ENCODE measurements at places on chromosomes 3 and 15.

DNA sequence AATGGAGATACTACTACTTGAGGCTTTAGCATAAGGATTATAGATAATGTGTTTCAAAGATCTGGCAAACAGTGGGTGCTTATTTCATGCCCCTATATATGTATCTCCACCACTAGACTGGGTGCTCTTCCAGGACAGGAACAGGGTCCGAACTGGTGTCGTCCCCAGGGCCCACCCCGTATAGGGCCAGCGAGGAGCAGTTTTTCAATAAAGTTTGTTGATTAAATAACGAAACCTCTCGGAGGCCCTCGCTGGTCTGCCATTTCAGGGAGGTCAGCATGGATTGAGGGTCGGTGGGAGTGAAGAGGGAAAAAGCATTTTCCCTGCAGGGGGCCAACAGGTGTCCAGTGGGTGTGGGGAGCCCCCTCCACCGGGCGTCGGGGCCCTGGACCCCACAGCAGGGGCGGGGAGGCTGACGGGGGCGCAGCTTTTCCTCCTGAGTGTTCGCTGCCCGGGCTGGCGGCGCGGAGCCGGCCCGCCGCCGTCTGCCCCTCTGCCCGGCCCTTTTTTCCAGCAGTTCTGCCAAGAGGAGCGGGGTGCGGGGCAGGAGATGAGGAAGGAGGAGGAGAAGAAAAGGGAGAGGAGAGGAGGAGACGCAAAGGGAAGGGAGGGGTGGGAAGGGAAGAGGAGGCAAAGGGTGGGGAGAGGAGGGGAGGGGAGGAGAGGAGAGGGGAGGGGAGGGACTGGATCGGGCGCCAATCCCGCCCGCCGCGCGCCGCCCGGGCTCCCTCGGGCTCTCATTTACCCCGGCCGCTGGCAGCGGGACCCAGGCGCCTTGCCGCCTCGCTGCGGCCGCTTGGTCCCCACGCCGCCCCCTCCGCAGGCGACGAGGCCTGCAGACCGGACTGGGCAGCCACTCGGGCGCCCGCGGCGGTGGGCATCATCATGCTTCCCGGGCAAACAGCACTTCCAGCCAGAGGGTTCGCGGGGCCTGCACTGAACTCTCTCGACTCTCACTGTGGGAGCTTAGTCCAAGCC lies 66.3 kb downstream of the ISG20 start:
- no peak for DNase-seq

GRCh38 chr15:81966631-81967030 lies 79.2 kb downstream of the MEX3B start:
- DNase-seq: no peak

- no peak for DNase-seq
Observed at GRCh38 chr15:75696311-75696720, 16.3 kb downstream of the CSPG4 start.

- DNase-seq: no peak
Observed at GRCh38 chr15:31276596-31277298, 49.9 kb upstream of the KLF13 start.

- DNase-seq: no peak
Observed at GRCh38 chr3:61821823-61822251, 260.5 kb downstream of the PTPRG start.

DNA sequence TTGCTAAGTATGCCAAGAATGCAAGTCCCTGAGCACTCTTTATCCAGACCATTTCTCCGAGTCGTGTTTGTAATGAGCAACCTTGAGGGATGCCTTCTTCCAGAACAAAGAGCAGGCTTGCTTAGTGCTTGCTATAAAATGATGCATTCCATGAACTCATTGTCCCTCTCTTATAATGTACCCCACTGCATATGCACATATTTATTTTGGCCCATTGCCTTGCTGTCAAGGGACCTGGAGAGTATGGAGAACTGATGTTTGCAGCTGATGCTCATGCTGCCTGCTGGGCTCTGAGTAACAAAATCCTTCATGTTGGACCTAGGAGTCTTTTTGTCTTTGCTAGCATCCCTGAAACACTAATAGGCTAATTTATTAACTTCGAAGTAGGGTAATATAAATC lies 97.8 kb upstream of the AADACL2 start:
- no peak for DNase-seq

DNA sequence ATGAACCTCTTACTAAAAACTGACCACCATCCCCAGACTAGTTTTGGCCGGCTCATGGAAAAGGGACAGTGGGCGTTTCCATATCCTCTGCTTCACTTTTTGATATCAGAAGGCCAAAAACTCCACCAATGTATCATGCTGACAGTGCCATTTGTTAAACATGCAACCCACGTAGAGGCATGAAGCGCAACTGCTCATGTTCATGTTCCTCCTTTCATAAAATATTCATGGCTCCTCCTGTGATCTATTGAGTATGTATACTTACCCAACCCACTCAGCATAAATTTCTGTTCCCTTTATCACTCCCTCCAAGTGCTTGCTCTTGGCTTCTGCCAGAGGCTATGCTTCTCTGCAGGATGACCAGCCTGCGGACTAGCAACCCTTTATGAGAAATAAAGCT lies 58.7 kb upstream of the TGFBR2 start:
- no peak for DNase-seq

DNA sequence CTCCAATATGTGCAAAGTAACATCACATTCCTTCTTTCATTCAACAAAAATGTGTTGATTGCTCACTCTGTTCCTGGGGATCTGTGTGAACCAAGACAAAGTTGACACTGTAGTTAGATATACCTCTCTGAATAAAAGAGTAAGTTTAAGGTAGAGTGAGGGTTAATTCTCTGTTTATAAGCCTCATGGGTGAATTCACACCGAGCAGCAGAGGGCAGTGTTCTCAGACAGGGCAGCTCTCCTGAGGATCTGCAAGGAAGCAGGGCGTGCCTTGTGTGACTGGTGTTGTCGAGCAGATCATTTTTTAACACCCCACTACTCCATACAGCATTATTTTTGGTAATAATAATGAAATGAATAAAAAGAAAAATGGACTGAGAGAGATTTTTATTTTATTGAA lies 34.4 kb downstream of the PAQR9 start:
- DNase-seq: no peak

DNA sequence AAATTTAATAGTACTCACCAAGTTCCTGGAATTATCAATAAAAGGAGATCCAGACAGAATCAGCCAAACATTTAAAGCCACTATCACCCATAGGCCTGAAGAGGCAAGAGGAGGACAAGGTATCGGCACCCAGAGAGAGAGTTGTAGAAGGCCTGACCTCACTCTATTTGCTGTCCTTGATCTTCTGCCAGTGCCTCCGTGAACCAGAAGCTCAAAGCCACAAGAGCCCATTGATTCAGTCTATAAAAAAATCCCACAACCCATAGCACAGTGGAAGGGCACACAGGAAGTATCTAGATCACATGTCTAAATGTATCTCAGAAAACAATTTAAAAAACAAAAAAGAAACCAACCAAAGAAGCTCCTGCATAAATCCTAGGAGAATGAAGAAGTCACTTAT lies 68.6 kb upstream of the FAM174B start:
- DNase-seq: no peak

GRCh38 chr3:36164400-36164799 lies 215.9 kb upstream of the STAC start:
- DNase-seq: no peak

DNA sequence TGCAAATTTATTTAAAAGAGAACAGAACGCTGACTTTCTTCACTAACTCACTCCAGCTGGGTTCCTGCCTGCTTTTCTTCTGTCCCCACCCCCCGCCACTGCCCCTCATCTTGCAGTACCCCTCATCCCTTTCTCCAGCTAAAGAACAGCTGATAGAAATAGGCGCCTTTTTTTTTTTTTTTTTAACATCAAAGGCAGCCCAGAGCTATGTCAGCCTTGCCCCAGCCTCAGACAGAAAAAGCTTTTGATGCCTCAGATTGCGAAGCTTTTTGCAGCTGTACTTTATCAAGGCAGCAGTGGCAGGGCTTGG lies 1.8 kb downstream of the CADPS start:
- DNase-seq: no peak

DNA sequence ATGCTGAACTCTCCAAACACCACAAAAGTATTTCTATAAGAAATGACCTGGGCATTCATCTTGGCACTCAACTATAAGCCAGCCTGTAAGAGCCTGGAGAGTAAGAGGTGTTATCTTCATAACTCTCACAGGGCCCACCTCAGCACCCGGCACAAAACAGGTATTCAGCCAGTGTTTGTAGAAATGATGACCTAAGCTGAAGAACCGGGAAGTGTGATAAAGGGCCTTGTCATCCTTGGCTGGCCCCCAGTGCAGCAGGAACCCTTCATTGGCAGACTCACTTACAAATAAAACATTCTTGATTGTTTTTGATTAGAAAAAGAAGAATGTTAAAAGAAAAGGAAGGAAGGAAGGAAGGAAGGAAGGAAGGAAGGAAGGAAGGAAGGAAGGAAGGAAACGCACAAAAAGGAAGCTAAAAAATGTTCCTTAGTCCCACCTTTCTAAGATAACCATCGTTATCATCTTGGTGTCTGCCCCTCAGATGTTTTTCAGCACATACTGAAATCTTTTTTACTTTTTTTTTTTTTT lies 52.1 kb downstream of the DAPK2 start:
- no peak for DNase-seq

DNA sequence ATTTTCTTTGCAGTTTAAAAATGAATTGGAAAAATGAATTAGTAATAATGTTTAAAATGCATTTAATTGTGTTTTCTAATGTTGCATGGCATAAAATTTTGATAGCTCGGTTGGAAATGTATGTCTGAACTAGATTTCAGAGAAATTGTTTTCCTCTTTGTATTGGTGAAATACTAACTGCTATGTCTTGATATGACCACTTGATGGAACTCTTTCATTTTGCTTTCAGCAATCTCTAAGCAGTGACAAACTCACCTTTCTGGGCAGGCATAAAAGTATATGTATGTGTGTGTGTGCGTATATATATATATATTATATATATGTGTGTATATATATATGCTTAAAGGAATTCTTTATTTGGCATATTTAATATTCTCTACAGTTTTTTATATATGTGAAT lies 239.3 kb upstream of the ZNF717 start:
- no peak for DNase-seq

DNA sequence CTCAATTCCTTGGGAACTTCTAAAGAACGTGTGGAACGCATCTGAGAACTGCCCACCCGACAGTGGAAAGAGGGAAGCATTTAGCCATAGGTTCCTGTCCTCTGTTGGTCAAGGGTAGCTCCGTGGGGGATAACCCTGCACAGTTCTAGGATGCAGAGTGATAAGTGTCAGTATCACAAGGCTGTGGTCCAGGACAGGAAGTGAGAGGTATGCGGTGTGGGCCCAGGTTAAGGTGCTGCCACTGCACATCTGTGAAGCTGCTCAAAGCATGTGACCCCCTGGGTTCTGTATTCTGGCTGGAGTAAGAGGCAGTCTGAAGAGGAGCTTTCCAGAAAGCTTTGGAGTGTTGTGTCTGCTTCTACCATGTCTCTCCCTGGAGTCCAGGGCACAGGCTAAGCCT lies 51.7 kb upstream of the HES1 start:
- DNase-seq: no peak

GRCh38 chr15:36878684-36879262 lies 221.6 kb downstream of the MEIS2 start:
- no peak for DNase-seq

DNA sequence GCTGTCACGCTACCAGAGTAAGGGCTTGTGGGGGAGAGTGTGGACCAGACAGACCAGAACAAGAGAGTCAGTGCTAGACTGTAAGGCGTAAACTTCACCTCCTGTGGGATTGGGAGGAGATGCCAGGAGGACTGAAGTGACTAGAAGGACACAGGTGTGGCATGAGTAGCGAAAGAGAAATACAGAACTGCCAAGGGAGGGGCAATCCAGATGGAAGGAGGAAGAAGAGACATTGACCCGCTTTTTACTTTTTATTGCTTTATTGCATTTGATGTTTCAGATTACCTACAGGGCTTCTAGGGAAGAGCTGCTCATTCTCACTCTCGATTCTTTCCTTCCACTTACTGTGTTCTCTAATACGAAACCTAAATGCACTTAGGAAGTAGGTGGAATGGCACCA lies 2.1 kb downstream of the POGLUT1 start:
- DNase-seq: no peak

DNA sequence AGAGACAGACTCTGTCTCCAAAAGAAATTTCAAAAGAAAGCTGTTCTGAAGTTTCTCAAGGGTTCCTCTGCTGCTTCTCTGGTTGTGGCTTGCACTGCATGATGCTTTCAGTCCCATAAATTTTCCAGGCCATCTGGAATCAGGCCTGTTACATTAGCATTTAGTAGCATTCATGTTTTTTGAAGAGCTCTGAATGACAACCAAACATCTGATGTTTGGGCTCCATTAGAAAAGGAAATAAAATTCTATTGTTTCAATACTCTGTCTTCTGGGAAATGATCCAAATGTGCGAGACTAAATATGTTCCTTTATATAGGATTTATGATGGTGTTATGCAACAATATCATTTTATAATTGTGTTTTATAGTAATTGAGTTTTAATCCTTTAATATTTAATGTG lies 455.8 kb downstream of the GABRG3 start:
- no peak for DNase-seq

DNA sequence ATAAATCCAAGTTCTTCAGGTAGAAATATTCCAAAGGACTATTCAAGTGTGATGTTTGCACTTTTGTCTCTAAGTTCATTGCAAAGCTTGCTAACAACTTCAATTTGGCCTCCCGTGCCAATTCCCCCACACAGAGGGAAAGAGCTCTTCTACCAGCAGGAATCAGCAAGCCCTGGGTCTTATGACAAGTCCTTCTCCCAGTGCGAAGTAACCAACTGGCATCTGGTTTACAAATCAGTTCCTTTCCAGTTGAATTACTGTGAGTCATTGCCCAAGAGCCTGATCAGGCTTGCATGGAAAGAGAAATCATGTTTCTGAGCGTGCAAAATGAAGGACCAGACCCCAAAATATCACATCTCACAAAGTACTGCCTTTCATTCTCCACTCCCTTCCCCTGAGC lies 62.7 kb upstream of the SLCO3A1 start:
- DNase-seq: no peak

DNA sequence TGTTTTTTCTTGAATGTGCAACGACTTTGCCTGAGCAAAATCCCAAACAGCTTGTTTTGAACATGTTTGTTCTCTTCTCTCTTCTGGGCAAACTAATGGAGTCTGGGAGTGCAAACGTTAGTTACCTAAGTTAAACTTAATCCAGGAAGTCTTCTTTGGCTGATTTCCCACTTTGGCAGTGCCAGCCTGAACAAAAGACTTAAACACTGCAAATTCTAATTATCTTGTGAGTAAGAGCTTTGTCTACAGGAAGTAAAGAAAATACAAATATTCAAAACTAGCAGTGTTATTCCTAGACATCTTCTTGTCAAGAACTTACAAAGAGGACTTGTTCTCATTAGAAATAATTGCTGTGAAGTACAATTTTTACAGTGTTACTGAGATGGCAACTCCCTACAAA lies 16.7 kb upstream of the DENND6A start:
- DNase-seq: no peak

GRCh38 chr3:171446801-171447578 lies 13.2 kb downstream of the TNIK start:
- DNase-seq: no peak

DNA sequence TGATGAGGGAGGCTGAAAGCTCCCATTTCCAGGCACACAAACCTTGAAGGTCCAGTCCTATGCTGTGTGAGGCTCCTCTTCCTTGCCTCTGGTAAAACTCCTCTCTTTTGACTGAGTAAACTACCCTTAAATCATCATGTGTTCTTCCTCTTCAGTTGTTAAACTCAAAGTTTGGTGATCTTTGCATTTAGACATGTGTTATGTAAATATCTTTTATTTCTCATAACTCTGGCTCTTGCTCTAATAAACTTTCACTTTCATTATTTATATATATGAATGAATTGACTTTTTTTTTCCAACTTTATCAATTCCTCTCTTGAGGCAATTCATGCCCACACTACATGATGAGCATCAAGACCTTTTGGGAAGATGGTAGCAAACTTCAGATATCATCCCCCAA lies 26.6 kb downstream of the SUCNR1 start:
- DNase-seq: no peak

- DNase-seq: no peak
Observed at GRCh38 chr15:71316911-71317310, 201.6 kb downstream of the THSD4 start.
